Astrocyte (in vitro differentiated cells and primary cell): ENCODE measurements at places on chromosomes 7 and 10.
A peak's percentile ranks its signal among the peaks of the same experiment; 100 is the strongest.

- peak; percentile 95 for DNase-seq
These were observed 84.2 kb downstream of the CDK6 start for GRCh38 chr7:92751902-92752901.

DNA sequence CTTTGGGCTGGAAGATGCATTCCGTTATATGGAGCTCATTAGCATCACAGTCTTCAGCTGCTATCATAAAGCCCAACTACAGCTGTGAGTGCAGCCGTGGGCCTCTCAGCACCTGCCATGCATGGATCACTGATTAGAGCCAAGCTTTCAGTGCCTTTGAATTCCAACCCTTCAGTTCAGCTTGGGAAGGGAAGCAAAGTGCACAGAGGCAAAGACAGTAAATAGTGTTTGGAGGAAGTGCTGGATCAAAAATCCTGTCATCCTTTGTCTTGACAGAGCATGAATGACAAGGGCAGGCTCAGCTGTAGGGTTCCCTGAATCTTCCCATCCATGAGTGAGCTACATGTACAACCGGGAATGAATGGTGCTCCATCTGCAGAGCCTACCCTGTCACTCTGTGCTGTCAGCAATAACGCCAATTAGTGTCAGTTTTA, 153.7 kb downstream of the DNAJB9 start:
- no peak for DNase-seq

DNA sequence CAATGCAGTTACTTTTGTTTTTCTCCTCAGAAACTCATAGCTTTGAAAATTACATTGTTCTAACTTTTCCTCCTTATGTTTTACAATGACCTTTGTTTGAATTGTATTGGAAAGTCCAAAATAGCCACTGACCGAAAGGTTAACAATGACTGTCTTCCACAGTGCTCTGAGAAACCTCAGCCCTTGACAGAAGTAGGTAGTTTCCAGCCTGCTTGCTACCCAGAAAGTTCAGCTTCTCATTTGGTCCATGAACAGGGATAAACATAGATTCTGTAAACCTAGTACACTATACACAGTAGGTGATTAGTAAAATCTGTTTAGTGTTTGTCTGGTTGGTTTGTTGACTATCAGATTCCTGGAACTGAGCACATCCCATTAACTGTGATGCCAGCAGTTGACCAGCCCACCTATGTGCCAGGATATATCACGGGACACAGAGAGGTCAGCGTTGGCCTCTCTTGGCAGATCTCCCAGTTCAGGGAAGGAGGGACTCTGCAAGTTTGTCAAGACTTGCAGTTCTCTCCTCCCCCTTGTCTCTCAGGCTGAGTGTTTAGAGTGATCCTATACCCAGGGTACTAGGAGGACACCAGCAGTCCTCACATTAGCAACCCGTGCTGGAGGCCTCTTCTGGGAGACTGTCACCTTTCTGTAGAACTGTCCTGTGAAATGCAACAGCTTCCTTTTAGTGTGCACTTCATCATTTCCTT, 297.6 kb downstream of the ARHGAP12 start:
- no peak for DNase-seq

- DNase-seq, result no peak
These were observed 6.0 kb upstream of the HMX3 start for GRCh38 chr10:123129618-123130271.

- DNase-seq, result peak; percentile 68
These were observed 504.1 kb downstream of the SDK1 start for GRCh38 chr7:3805151-3805550.

DNA sequence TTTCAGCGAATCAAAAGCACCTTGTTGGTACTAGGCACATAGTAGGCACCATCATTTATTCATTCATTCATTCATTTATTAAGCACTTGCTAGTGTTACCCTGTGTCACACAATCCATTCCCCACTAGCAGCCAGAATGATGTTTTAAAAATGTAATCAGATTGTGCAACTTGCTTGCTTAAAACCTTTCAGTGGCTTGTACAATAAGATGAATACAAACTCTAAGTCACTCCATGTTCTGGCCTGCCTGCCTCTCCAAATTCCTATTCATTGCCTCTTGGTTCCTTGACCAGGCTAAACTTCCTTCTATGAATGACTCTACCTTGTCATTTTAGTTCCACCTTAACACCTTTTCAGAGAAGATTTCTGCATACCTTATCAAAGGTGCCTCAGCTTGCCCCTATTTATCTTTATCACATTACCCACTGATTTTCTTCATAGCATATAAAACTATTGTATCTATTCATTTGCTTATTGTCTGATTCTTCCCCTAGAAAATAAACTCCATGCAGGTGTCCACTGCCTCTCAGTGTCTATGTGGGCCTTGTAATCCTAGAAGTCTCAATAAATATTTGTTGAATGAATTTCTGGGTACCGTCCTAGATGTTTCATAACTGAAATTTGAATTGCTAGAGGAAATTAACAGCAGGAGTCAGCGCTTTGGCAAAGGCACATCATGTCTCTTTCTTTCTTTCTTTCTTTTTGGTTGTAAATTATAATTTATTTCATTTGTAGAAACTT, 169.5 kb downstream of the TMEM26 start:
- no peak for DNase-seq

DNA sequence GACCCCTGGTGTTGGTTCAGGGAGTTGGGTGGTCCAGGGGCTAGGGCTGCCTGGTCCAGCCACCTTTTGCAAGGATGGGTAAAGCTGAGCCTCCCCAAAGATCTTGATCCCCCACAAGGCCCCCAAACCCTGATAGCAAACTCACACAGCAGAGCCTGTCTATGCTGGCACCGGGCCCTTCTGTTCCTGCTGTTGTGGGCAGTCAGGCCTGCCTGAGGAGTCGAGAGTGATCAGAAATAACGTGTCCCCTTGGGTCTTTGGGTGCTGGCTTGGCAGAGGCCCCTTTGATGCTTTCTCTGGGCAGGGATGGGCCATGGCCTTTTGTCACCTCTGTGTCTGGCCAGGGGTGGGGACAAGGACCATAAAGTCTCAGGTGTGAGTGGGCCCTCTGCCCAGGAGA, 715 bp upstream of the MUC12 start:
- no peak for DNase-seq

GRCh38 chr10:12927896-12928295, 73.6 kb downstream of the CCDC3 start:
- DNase-seq, result no peak

DNA sequence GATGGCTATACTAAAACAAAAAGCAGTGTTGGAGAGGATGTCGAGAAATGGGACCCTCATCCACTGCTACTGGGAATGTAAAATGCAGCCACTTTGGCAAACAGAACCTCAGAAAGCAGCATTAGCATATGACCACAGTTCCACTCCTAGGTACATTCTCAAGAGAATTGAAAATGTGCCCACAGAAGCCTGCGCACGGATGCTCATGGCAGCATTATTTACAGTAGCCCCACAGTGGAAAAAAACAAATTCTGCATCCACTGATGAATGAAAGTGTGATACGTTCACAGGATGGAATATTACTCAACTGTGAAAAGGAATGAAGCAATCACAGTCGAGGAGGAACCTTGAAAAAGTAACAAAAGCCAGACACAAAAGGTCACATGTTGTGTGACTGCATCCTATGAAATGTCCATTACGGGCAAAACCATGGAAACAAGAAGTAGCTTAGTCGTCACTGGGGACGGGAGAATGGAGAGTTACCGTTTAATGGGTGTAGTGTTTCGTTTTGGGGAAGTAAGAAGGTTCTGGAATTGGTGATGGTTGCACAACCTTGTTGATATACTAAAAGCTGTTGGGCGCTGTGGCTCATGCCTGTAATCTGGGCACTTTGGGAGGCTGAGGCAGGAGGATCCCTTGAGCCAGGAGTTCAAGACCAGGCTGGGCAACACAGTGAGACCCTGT, 2.5 kb upstream of the UPK3B start:
- DNase-seq, result no peak

DNA sequence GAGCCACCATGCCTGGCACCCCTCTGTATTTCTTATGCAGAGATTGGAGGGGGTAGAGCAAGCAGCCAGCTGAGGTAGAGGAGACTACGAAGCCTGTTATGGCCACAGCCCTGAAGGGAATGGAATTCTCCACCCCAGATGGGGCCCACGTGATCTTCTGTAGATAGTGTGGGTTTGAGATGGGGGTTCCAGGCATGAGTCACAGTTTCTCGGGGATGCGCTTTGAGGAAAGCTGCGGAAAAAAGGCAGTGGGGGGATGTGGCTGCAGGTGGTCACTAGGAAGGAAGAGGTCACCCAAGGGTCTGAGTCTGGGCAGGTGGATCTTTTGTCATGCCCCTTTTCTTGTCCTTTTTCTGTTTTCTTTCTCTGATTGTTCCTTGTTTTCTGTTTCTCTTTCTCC, 11.5 kb downstream of the FAM131B start:
- peak; percentile 6 for DNase-seq

DNA sequence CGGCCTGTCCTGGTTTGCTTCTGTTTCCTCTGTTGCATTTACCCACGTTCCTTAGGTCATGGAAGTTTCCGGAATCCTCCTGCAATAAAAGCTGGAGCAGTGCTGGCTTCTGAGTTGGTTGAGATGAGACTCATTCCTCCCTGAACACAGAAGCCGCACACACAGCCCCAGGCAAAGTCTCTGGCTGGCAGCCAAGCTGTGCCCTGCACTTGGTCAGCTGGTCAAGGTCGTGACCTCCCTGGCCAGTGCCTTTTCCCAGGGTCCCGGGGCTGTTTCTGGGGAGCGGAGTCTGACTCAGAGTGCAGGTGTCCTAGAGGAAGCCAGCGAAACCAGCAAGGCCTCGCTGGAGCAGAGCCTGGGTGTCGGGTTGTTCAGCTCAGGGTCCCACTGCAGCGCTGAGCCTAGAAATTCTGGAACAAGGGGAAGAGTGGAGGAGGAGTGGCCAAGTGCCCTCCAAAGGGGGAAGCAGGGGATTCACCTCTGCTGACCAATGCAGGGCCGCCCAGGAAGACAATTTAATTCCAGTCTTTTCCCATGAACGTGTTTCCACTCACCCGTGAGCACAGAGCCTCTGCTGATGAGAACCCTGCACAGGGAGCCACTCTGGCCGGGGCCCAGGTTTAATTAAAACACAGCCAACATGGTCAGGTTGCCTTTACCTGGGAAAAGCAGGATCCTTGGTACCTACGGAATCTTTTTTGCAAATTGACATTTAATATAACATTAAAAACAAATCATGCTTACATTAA, 245.5 kb upstream of the PPP2R2D start:
- DNase-seq, result no peak

DNA sequence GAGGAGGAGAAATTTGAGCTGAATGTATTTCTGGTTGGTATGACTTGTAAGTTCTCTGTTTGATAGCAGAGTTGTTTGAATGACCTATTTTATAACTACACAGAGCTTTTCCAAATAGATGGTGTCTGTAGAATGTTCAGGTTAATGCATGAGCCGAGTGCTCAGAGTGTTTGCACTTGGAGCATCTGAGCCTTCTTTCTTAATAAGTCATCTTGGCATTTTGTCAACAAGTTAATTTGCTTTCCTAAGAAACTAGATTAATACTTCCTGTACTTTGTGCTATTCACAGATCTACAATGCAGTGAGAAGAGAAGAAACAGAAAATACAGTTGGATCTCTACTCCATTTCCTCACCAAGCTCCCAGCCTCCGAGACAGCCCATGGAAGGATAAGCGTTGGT, 138.2 kb downstream of the PLCE1 start:
- DNase-seq, result peak; percentile 71

DNA sequence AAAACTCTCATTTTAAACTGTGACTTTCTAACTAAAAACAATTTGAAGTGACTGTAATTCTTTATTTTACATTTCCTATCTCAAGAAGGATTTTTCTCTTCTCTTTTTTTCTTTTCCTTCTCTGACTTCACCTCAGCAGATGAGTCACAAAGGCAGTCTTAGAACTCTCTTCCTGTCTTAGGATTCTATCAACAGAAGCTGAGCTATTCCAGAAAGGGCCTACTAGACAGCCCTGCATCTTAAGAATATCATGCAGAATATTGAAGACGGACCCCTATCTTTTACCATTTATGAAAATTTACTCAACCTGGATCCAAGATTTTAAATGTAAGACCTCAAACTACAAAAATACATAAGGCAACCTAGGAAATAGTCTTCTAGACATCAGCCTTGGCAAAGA, 365.7 kb upstream of the SEMA3C start:
- peak; percentile 81 for DNase-seq

DNA sequence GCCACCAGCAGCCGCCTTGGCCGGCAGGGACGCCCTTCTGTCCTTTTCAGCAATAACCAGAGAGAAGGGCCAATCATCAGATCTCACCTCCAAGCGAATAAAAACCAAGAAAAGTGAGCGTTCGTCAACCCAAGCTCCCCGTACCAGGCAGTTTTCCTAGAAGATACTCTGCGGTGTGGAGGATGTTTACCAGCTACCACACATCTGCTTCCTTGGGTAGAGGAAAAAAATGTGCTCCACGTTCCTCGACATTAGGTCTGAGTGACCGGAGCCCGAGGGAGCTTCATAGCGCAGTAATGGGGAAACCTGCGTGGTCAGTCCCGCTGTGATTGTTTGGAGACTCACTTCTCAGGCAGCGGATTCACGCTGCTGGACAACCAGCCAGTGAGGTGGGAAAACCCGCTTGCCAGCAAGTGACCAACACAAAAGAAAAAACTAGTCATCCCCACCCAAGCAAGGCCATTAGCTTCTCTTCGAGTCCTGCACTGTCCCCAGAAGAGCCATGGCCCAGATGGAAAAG, 73.0 kb downstream of the ZRANB1 start:
- no peak for DNase-seq

DNA sequence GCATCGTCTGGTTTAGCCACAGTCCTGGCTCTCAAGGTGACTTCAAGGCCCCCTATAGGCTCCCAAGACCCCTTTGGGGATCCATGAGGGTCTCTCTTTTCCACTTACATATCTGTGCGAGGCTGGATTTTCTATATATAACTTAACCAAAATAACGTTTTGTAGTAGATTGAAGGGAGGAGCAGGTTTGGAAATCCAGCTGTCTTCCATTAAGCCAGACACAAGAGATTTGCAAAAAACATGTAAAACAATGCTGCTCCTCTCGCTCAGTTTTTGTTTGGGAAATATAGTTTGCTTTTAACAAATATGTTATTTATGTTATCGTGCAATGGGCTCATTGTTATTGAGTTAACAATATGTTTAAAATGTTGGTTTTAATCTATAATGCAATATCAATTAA, 811.2 kb downstream of the TYW1 start:
- no peak for DNase-seq

DNA sequence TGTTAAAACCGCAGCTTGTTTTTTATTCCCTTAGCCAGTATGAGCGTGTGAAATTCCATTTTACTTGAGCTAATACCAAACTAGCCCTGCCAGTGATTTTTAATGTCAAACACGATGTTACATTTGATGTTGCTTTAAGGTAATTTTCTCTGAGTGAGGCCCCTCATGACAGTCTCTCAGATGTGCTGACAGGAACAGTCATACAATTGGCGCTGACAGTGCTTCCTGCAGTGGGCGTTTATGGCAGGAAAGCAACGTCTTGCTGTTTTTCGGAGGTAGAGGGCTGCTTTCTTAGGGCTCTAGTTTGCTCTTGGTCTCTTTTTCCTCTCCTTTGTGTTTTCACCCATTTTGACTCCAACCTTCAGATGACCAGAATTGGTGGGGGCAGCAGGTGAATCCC, 19.3 kb downstream of the PON1 start:
- no peak for DNase-seq
